Central memory CD8-positive, alpha-beta T cell (primary cell): ENCODE measurements at places on chromosomes 3 and 15.

DNA sequence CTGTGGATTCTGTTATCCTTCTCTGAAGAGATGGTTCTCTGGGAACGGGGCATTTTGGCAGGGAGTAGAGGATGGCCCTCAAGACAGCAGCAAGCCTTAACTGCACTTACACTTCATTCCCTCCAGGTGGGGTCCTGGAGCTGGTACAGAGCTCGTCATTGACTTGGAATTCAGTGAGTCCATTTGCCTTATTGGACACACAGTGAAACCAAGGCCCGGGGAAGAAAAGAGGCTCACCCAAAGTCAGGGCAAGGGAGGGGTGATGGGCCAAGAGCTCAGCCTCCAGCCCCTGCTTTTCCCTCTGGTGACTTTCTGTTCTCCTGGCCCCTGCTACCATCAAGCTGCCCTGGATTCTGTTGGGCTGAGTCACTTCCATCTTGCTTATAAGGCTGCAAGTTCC lies 125.6 kb downstream of the ETFA start:
- H3K36me3 ChIP-seq, result no peaks in the 10 kb centered on the region
- peaks cover 18% of the 10 kb centered on the region for H3K4me1 ChIP-seq
- no peak for DNase-seq
- H3K27me3 ChIP-seq, result peaks cover 70% of the 10 kb centered on the region
- no peak overlapping the region for H3K27ac ChIP-seq
- no peak overlapping the region for H3K4me3 ChIP-seq

GRCh38 chr3:174355505-174355904 lies 503.6 kb upstream of the NAALADL2 start:
- H3K36me3 ChIP-seq, result no peaks in the 10 kb centered on the region
- H3K27ac ChIP-seq, result no peak overlapping the region
- no peak overlapping the region for H3K4me3 ChIP-seq
- H3K27me3 ChIP-seq, result no peaks in the 10 kb centered on the region
- no peak for DNase-seq
- no peaks in the 10 kb centered on the region for H3K4me1 ChIP-seq

DNA sequence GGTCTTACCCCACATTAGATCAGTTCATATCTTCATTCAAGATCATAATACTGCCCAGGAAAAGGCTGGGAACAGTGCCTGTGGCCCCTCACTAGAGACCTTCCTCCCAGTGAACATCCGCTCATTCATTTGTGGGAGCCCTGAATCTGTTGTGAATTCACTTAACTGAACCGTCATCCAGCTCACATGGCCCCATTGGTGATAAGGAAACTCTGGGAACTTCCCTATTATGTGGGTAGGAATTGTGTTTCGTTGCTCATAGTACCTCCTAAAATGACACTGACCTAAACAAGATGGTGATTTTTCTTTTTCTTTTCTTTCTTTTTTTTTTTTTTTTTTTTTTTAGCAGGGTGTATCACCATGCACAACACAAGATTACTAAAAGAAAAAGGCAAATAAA lies 6.8 kb upstream of the MESP2 start:
- H3K36me3 ChIP-seq, result no peaks in the 10 kb centered on the region
- no peaks in the 10 kb centered on the region for H3K4me1 ChIP-seq
- no peaks in the 10 kb centered on the region for H3K27me3 ChIP-seq
- H3K27ac ChIP-seq, result no peak overlapping the region

DNA sequence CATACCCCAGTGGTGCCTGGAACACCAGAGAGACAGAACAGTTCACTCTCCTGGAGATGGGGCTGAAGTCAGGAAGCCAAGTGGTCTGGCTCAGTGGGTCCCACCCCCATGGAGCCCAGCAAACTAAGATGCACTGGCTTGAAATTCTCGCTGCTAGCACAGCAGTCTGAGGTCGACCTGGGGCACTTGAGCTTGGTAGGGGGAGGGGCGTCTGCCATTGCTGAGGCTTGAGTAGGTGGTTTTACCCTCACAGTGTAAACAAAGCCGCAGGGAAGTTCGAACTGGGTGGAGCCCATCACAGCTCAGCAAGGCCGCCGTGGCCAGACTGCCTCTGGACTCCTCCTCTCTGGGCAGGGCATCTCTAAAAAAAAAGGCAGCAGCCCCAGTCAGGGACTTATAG lies 272.0 kb downstream of the KLF13 start:
- no peak overlapping the region for H3K27ac ChIP-seq
- no peak for DNase-seq
- peaks cover 2% of the 10 kb centered on the region for H3K36me3 ChIP-seq
- H3K4me1 ChIP-seq, result no peaks in the 10 kb centered on the region
- H3K4me3 ChIP-seq, result no peak overlapping the region
- peaks cover 58% of the 10 kb centered on the region for H3K27me3 ChIP-seq

DNA sequence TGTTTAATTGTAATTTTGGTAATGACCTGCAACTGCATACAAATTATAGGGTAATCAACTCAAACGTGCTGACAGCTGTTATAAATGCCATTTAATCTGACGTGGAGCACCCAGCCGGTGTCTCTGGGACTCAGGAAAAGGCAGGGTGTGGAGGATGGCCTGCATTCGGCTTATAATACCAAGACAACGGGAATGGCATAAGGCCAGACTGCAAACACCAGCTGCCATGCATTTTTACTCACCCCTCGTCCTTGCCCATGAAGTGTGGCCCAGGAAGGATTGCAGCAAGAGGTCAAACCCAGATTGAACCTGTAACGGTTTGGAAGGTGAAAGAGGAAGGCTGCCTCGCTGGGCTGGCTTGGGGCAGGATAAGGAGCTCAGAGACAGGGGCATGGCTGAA lies 96.4 kb downstream of the WNT7A start:
- no peaks in the 10 kb centered on the region for H3K4me1 ChIP-seq
- DNase-seq, result no peak
- H3K36me3 ChIP-seq, result no peaks in the 10 kb centered on the region
- H3K27me3 ChIP-seq, result peaks cover 71% of the 10 kb centered on the region
- H3K27ac ChIP-seq, result no peak overlapping the region

DNA sequence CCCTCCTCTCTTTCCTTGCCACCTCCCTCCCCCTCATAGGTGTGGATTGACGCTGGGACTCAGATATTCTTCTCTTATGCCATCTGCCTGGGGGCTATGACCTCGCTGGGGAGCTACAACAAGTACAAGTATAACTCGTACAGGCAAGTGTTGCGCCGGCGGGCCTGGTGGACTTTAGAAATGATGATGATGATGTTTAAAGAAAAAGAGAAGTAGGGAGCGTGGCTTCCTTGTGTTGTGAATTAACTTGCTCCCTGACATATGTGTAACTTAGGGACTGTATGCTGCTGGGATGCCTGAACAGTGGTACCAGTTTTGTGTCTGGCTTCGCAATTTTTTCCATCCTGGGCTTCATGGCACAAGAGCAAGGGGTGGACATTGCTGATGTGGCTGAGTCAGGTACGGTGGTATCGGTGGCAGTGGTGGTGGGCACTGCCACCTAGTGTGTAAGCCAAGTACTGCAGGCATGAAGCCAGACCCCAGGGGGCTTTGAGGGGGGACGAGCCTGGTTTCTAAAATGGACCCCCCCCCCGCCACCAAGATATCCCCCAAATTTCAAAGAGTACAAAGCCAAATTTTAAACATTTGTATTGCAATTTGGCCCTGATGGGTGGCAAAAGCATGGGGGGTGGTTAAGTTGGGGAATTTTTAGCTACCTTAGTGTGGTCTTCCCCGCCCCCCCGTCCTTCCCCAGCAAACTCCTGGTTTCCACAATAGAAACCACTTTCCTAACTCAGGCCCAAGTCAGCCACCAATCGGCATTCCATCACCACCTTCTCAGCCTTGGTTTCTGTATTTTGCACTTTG lies 65.6 kb downstream of the SLC6A6 start:
- peaks cover 21% of the 10 kb centered on the region for H3K36me3 ChIP-seq
- peak; percentile 28 for DNase-seq
- H3K4me3 ChIP-seq, result no peak overlapping the region
- no peak overlapping the region for H3K27ac ChIP-seq
- no peaks in the 10 kb centered on the region for H3K27me3 ChIP-seq

DNA sequence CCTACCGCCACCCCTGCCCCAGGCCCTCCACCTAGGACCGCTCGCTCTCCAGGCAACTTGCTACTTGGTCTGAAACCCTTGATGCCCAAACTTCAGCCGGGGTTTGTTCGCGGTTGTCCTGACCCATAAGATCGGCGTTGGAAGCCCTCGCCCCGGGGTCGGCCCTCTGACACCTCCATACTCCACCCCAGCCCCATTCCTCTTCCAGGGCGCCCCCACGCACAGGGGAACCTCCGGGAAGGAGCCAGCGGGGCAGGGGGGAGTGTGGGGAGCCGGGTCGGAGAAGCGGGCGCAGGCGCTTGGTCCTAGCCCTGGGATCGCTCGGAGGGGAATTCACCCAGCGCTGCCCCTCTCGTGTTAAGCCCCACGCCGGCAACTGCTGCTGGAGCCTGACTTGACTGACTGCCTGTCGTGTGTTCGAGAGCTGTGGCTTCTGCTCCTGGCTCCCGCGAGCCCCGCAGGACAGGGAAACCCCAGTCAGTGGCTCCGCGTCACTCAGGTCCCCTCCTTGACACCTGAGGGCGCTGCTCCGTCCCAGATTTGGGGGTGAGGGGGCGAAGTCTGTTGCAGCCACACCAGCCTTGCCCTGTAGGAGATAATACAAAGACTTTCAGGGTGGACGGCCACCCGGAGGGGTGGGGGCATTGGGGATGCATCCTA lies 675 bp downstream of the RYR3 start:
- no peaks in the 10 kb centered on the region for H3K4me1 ChIP-seq
- H3K4me3 ChIP-seq, result no peak overlapping the region
- H3K27me3 ChIP-seq, result peaks cover 72% of the 10 kb centered on the region
- H3K36me3 ChIP-seq, result no peaks in the 10 kb centered on the region
- DNase-seq, result no peak

DNA sequence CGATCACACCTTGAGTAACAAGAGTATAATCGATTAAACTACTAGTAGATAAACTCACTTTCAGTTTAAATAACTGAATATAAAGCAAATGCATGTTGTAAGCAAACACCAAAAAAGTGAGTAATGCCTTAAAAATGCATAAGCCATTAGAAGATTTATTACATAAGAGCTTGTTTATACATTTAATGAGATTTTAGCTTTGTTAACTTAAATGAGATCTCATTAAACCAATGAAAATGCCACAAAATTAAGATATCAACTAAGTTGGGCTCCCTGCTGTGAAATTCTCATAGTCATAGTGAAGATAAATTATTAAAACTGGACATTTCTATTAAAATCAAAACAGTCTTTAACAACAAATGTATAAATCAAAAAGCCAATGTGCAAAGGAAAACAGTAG lies 701.2 kb downstream of the NLGN1 start:
- DNase-seq, result no peak
- no peaks in the 10 kb centered on the region for H3K36me3 ChIP-seq
- no peaks in the 10 kb centered on the region for H3K4me1 ChIP-seq

GRCh38 chr3:124281453-124282316 lies 289.8 kb upstream of the ROPN1 start:
- DNase-seq, result no peak
- no peaks in the 10 kb centered on the region for H3K36me3 ChIP-seq
- H3K4me1 ChIP-seq, result no peaks in the 10 kb centered on the region
- no peak overlapping the region for H3K27ac ChIP-seq

DNA sequence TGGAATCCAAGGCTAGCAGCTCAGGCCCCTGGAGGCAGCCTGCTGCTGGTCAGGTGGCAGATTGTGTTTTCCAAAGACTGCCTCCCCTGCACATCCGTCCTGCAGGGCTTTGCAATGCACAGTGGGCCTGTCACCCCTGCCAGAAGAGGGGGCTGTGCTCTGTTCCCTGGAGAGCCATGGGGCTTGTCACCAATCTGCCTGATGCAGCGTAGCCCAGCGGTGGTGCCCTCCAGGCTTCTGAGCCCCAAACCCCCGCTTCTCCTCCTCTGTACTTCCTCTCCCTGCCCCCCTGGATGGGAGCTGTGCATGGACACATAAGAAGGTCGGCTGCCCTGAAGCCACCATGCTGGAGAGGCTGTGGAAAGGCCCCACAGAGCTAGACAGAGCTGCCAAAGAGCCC lies 10.0 kb upstream of the PLXNA1 start:
- peaks cover 32% of the 10 kb centered on the region for H3K27me3 ChIP-seq
- no peaks in the 10 kb centered on the region for H3K4me1 ChIP-seq
- no peak overlapping the region for H3K27ac ChIP-seq
- no peak overlapping the region for H3K4me3 ChIP-seq
- peaks cover 2% of the 10 kb centered on the region for H3K36me3 ChIP-seq

- no peaks in the 10 kb centered on the region for H3K27me3 ChIP-seq
- H3K4me3 ChIP-seq, result peak overlapping the region; percentile 57
- peaks cover 65% of the 10 kb centered on the region for H3K4me1 ChIP-seq
- H3K36me3 ChIP-seq, result peaks cover 33% of the 10 kb centered on the region
- H3K27ac ChIP-seq, result no peak overlapping the region
Measured at GRCh38 chr3:195532834-195533233, 10.3 kb downstream of the PPP1R2 start.

DNA sequence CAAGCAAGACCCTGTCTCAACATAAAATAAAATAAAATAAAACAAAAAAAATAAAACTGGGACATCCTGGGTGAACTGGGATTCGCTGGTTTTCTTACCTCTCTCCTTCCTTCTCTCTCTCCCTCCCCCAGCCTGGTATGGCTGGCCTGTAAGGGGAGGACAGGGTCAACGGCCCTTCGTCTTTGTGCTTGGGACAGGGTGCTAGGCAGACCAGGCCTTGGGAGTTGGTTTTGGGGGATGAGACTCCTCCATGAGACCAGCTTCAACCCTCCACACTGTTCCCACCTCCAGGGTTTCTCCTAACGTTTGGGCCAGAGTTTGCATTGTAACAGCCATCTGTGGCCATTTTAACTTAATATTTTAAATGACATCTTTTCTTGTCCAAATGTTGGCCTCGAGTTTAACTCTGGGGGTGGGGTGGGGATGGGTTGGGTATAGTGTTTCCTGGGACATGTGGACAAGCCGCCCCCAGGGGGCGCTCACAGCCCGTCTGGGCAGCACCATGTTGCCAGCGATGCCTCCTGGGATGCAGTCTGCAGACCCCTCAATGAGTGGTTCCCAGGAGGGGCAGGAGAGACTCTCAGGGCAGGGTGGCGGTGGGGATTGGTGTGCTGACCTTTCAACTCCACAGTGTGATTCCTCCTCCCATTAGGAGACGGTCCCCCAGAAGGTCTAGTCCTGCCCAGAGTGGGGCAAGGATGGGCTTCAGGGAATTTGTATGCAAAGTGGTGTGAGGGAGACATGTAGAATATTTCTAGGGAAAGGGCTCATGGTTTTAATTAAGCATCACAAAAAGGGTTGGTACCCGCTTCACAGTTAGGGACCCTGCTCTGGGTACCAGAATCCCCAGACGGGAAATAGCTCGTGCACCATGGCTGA lies 37.7 kb upstream of the LCTL start:
- H3K36me3 ChIP-seq, result no peaks in the 10 kb centered on the region
- no peak overlapping the region for H3K27ac ChIP-seq
- H3K4me3 ChIP-seq, result no peak overlapping the region
- peak; percentile 13 for DNase-seq
- peaks cover 21% of the 10 kb centered on the region for H3K27me3 ChIP-seq

GRCh38 chr15:77042245-77042919 lies 28.5 kb downstream of the TSPAN3 start:
- no peak overlapping the region for H3K4me3 ChIP-seq
- peaks cover 34% of the 10 kb centered on the region for H3K4me1 ChIP-seq
- peak overlapping the region; percentile 86 for H3K27ac ChIP-seq
- DNase-seq, result no peak
- H3K27me3 ChIP-seq, result no peaks in the 10 kb centered on the region
